CD8-positive, alpha-beta memory T cell (primary cell): ENCODE measurements at places on chromosomes 3 and 15. TPM values are rescaled to one million over a fixed set of nuclear protein-coding genes. Genes with fewer than 3 reads are reported as not detected.
A peak's percentile ranks its signal among the peaks of the same experiment; 100 is the strongest.

DNA sequence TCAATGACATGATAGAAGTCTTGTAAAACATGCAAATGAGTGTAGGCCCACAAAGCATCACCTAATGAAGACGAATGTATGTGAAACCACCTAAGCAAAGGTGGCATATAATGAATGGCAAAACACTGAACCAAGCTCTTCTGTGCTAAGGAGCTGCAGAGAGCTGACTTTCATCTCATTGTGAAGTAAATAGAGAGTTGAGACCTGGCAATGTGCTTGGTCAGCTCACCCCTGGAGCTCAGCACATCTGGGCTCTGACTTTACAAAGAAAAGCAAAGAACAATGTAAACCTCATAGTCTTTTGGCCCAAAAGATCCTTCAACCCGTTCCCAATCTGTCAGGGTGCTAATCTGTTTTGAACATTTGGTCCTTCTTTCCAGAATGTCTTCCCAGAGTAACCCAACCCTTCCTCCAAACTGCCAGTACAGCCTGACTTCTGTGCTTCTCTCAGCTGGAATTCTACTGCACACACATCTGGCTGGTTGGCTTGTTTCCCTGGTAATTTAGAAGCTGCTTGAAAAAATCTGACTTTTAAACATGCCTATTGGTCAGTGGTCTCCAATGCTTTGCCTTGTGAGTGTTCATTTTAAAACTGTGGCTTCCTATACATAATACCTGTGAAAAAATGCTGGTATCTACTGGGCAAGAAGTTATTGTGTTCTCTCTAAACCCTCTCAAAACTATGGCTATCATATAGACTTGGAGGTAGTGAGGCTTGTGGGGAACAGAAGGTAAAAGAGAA, 101.7 kb downstream of the CD200R1L start:
- DNase-seq = no peak

DNA sequence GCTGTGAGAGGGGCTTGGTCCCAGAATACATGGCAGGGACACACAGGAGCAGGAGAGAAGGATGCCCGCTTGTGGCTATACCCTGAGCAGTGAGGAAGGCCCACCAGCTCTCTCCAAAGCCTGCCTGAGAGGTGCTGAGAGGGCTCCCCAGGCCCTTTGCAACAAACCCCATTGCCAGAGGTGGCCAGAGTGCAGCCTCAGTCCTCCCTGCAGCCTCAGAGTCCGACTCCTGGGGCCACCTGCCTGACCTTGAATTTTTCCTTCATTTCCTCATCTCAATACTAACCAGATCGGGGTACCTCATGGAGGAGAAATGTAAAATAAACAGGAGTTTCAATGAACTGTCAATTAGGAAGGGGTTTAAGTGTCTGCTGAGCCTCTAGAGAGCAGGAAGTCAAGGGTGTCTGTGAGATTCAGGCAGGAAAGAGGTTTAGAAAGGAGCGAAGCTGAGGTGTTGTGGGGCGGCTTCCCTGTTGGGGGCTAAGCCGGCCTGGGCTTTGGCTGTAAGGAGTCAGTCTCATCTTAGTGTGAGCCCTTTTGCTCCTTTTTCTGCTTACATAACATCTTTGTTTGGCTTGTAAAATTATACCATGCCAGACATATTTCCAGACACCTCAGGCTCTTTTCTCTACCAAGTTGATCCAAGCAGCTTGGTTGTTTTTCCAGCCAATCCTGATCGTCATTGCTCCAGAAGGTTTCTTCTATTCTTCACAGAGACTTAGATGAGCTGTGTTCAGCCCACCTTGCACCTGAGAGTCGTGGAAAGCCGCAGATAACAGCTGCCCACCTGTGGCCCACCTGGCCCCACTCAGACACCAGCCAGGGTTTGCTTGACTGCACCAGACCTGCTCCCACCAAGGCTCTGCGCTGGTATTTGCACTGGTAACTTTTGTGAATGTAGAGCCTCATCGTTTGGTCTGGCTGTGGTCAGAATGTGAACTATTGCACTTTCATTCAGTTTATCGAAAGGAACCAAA, 36.7 kb downstream of the CMTM7 start:
- peak; percentile 73 for DNase-seq

GPR87 gene
- 0.61 TPM for total RNA-seq

HTD2 gene
- 12.4 TPM for total RNA-seq
